ENCODE measurements at places on chromosomes 11 and 22. TPM values are rescaled to one million over a fixed set of nuclear protein-coding genes. Genes with fewer than 3 reads are reported as not detected.

F2 gene
- not detected for total RNA-seq

SERPING1 gene
- 7.3 TPM for total RNA-seq

TMPRSS4 gene
- not detected for total RNA-seq

ARAP1 gene
- 20.0 TPM for total RNA-seq

RCOR2 gene
- 14.3 TPM for total RNA-seq

ESAM gene
- total RNA-seq, result 3.7 TPM

MRGPRX4 gene
- not detected for total RNA-seq

VPREB3 gene
- not detected for total RNA-seq

STK33 gene
- 7.3 TPM for total RNA-seq

NPAS4 gene
- under 0.01 TPM for total RNA-seq

- DNase-seq, result no peak
These were observed 862.5 kb downstream of the TBC1D22A start for GRCh38 chr22:47625013-47625385.

DNA sequence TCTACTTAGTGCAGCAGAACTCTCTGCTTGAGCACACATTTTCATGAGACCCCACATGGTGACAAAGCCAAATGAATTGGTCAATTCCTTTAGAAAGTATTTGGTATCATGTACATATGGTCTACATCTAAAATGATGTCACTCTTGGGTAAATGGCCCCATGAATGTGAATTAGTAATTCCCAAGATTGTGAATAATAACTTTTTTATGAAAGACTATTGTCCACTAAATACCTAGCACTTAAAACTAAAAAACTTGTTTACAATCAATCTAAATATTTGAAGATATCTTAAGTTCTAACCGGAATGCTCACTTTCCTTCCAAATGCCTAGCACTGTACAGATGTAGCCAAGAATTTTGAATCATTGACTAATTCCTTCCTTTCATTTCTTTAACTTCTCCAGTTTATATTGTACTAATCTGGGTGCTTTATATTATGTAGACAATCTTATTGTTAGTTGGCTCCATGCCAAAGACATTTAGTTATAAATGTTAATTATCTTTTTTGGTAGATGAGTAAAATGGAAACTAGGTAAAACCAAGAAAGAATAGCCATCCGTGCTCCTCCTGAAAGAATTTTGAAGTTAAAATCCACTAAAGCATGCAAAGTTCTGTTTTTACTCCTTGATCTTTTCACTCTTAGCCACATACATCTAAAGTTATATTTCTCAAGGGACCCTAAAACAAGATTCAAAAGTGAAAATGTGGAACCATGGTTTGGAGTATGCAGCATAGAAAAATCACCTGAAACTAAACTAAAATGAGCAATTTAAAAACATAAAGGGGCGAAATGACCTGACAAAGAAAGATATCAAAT, 145.0 kb upstream of the ARHGAP20 start:
- DNase-seq, result no peak

GRCh38 chr11:77396911-77397310, 77.0 kb downstream of the PAK1 start:
- no peak for DNase-seq

- DNase-seq, result no peak
These were observed 37.7 kb downstream of the NTM start for GRCh38 chr11:131408025-131408640.

- DNase-seq, result no peak
These were observed 4.0 kb upstream of the CYTH4 start for GRCh38 chr22:37278261-37278660.

DNA sequence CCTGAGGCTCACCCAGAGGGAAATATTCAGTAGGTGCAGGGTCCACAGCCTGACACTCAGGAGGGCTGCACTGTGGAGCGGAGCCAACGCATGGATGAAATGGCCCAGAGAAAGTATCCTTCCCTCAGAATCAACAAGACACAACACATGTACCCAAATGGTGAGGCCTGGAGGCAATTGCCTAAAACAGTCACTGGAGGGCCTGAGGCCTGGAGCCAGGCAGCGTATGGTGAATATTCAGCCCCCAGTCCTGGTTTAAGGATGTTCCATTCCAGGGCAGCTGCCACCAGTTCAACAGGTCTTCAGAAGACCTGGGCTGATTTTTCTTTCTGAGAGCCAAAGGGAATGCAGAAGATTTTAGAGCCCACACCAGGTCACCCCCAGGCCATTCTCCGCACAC, 264.8 kb downstream of the INSC start:
- no peak for DNase-seq

DNA sequence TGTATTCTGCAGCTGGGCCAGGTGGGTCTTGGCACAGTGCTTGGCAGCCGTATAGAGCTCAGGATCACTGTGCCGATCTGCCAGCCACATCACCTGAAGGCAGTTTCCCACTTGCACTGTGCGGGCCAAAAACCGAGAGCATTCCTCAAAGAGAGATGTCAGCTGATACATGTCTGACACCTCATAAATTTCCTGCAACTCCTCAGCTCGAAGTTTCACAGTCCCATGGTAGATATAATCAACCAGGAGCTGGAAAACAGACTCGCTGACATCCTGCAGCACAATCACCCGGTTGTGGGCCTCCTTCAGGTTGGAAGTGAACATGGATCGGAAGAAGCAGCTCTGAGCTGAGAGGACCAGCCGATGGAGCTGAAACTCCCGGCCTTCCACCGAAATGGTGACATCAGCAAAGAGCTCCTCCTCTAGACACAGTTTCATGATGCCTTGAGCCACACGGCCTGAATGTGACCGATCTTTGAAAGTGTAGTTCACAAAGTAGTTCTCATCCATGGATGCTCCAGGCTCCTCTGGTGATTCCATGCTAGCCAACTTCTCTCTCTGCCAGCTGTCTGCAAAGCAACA, 1.2 kb downstream of the KBTBD4 start:
- DNase-seq, result no peak

GRCh38 chr11:3859373-3859881, 4.0 kb downstream of the STIM1 start:
- no peak for DNase-seq

- no peak for DNase-seq
These were observed 10.9 kb upstream of the MRPL23 start for GRCh38 chr11:1936072-1936780.

DNA sequence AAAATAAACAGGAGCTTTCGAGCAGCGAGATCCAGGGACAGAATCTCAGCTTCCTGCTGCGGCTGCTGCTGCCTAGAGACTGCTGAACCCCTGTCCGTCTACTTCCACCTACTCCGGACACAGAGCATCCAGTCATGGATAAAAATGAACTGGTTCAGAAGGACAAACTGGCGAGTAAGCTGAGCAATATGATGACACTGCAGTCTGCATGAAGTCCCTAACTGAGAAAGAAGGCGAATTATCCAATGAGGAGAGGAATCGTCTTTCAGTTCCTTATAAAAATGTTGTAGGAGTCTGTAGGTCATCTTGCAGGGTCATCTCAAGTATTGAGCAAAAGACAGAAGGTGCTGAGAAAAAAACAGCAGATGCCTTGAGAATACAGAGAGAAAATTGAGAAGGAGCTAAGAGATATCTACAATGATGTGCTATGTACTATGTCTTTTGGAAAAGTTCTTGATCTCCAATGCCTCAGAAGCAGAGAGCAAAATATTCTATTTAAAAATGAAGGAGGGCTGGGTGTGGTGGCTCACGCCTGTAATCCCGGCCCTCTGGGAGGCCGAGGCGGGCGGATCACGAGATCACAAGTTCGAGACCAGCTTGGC, 11.1 kb upstream of the MS4A2 start:
- no peak for DNase-seq

DNA sequence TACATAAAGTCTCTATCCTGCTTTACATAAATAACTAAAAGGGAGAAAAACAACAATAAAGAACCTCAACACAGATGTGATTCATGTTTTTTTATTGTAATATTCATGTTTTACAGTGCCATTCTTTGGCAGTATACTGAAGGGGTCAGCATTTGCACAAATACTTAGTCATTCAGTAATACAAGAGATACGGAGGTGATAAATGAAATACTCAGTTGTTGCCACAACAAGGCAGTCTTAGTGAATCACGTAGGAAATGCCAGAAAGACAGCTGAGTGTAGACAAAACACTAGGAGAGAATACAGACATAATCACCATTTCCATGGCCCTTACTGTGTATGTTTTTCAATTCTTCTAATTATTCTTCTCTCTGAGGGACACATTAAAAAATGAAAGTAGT, 910.4 kb downstream of the METTL15 start:
- DNase-seq, result no peak

DNA sequence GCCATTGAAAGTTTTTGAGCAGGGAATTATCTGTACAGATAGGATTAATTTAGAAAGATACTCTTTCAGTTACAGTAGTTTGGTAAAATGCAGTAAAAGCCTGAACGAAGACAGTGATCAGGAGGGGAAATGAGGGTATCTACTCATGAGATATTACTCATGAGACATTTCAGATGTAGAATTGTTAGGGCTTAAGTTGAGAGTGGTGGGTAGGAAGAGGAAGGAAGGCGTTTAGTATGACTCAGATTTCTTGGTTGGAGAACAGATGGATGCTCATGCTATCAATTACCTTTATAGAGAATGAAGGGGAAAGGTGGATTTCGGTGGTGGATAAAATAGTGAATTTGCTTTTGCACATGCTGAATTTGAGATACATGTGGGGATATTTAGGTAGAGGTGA, 15.8 kb downstream of the CCDC81 start:
- no peak for DNase-seq

- no peak for DNase-seq
These were observed 220.7 kb upstream of the SESN3 start for GRCh38 chr11:95451682-95452081.

- DNase-seq, result no peak
These were observed 6.8 kb upstream of the CTR9 start for GRCh38 chr11:10744206-10744605.

DNA sequence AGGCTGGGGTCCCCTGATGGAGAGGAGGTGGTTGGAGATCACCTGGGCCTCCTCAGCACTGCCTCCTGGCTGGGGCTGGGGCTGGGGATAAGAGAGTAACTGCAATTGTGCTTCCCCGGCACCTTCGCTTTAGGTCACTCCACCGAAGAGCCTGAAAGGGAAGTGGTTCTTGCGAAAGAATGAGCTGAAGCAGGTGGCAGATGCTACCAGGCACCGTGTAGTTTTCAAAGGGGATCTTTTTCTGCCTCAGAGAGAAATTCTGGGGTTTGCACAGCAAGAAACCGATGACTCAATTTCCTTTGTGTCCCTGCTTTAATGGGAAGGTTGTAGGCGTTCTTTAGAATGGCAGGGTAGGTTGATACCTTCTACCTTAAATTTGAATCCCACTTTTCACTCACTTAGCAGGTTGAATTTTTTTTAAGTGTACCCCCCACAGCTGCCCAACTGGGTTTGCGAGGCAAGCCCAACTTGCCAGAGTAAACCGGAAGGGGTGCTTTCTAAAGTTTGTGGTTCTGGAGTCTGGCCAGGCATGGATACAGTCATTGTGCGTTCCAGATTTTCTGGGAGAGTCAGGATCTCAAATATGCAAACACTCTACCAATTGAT, 5.3 kb downstream of the CD44 start:
- no peak for DNase-seq

DNA sequence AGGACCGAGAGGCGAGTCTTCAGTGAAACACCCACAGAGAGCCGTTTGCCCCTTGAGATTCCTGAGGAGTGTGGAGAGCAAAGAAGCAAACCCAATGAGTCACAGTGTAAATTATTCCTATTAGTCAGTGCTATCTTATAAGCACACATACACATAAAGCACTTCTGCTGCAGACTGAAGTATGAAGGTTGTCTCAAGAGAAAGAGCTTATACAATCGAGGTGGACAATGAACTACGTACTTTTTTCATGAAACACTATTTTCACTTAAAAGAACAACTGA, 37.3 kb downstream of the GALNT18 start:
- DNase-seq, result no peak

DNA sequence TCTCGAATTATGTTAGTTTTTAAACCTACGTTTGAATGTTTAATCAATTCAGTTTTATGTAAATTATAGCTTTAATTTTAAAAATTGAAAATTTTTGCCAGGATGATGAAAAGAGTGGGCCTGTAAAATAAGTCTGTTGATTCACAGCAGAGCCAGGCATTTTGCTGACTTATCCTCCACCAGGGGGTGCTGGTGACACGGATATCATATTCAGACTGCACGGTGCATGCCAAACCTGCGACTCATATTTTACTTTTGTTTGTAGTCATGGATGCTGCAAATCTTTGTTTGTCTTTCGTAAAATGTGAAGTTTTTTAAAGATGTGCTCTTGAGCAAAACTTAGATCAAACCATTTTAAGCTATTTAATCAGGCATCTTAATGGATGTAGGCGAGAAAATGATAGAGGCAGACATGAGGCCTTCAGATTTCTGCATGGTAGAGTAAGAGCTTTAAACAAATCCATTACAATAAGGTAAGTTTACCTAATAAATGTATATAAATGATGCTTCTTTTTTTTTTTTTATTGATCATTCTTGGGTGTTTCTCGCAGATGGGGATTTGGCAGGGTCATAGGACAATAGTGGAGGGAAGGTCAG, 3.6 kb upstream of the OR8B3 start:
- peak; percentile 39 for DNase-seq

DNA sequence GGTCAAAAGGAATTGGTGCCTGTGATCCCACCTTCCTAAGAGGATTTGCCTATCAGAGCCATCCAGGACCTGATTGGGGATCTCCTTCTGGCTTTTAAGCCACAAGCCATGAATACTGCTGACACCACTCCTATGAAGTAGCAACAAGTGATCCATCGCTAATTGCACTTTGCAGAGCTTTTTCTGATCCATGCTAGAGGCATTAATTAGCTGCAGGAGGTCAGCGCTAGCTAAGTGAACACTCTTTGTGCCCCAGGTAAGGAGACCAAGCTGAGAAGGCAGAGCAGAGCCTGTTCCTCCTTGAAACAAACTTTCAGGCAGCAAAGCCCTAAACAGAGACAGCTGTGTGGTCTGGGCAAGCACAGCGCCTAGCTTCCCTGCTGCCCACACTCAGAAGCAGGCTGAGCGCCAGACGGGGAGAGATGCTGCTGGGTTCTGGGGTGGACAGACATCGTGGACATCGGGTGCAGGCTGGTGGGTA, 122.2 kb downstream of the ABTB2 start:
- DNase-seq, result no peak

- no peak for DNase-seq
These were observed 733.0 kb upstream of the KIRREL3 start for GRCh38 chr11:127733552-127733951.

GRCh38 chr11:8325591-8326304, 62.1 kb upstream of the LMO1 start:
- DNase-seq, result no peak

DNA sequence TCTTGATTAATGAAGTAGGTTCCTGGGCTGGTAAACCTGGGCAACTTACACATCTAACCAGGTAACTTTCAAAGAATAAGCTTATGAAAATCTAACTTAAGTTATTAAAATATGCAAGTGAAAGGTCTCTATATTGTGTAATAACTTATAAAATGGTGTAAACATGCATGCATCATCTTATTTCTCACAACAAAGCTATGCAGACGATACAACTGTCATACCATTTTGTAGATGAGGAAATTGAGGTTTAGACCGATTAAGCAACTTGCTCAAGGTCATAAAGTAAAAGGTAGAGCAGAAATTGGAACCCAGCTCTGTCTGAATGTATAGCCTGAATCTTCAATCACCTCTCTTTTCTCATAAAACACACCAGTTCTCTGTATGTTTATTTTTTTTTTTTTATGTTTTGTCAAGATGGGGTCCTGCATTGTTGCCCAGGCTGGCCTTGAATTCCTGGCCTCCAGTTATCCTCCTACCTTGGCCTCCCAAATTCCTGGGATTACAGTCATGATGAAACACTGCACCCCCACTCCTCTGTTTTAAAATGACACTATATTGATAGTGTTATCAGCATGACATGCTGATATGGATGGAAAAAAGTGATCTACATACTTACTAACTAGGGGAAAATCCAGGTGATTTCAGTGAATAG, 109.6 kb downstream of the SGSM3 start:
- DNase-seq, result no peak

Data from frontal cortex (tissue), 4 donors.